ENCODE measurements at places on chromosomes 7 and 10.

DNA sequence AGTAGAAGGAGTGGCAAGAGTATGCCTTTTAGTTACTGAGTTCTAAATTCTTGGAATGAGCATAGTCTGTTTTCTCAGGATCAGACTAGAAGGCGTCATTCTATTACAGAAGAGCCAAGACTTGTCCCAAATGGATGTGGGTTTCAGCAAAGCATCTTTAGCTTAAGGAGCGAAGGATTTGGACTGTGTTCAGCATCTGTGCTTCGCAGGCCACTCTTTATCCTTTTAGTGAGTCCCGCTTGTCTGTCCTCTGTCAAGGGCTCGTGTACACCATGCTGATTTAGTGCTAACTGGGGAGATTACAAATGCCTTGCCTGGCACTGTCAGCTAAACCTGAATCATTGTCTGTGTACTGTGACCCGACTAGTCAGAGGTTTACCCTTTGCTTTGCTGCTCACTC lies 465.7 kb downstream of the AUTS2 start:
- no peak for DNase-seq

DNA sequence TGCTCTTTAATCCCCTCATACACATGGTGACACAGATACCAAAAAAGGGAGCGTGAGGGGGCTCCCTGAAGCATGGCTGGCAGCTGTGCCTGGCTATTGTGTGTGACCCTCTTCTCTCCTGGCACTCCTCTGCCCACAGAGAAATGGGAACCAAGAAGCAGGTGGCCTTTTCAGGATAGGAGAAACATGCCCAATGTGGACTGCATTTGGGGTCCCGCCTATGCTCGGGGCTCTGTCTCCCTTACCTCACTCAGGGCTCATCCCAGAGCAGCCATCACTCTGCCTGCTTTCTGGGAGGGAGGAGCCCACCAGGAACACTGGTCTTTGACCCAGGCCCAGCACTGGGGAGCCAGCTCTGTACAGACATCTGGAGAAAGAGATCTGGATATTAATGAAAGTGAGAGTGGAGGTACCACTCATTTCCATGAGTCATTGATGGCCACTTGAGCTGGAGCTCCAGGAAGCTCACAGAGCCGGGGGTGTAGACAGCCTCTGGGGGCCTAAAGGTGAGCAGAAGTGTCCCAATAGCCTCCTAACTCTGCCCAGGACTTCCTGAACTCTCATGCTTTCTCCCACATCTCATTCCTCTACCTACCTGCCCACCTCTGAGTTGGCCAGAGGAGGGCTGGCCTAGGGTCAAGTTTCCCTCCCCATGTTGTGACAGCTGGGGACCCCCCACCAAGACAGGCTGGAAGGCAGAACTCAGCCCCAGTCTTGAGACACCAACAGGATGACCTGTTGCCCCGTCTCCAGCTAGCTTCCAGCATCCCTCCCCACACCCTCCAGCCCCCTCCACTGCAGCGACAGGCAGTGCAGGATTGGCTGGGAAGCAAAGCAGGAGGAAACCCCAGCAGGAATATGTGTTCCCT lies 42.6 kb downstream of the DRGX start:
- no peak for DNase-seq

- DNase-seq: no peak
Measured at GRCh38 chr7:8284606-8285005, 22.6 kb upstream of the ICA1 start.

GRCh38 chr7:151402029-151402835 lies 7.6 kb downstream of the WDR86 start:
- no peak for DNase-seq

DNA sequence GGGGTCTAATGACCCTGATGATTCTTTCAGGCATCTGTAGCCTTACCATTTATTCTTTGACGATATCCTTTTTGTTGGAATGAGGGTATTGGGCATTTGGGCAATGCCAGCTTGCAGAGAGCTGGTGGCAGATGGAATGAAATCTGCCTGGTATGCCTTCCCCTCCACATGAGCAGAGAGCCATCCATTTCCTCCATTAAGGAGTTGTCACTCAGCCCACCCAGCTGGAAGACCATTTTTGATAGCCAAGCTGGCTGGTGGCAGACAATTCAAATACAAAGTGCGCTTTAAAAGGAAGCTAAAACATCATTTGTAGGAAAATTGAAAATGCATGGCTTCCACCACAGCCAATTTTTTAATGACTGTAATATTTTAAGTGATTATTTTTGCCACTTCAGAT lies 240.1 kb upstream of the SLC26A5 start:
- DNase-seq: no peak

GRCh38 chr10:108445746-108446145 lies 1281.2 kb upstream of the SORCS1 start:
- DNase-seq: peak; percentile 79

GRCh38 chr7:41889040-41889439 lies 186.2 kb upstream of the INHBA start:
- no peak for DNase-seq

DNA sequence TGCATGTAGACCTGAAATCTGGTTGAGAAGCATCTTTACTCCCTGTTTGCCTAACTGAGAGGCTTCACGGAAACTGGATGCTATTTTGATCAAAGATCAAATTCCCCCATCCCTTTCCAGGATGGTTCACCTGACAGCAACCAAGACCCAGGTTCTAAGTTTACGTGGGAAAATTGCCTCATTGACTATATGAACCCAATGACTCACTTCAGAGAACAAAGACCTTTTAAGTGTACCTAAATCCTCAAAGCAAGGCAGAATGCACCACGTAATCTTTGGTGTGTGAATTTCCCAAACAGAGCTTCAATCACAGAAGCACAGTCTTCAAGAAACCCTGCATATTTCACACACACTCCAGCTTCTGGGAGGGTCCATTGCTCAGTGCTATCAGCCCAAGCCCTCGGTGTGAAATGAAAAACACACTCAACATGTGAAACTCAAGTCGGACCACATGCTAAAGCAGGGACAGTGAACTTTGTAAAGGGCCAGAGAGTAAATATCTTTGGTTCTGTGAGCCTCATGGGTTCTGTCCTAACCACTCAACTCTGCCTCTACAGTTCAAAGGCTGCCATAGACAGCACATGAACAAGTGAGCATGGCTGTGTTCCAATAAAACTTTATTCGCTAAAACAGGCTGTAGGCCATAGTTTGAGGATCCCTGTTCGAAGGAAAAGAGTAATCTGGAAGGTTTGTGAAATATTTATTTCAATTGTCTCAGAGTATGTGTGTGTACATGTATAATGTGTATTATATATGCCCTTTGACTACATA lies 275.6 kb upstream of the FOXK1 start:
- no peak for DNase-seq

DNA sequence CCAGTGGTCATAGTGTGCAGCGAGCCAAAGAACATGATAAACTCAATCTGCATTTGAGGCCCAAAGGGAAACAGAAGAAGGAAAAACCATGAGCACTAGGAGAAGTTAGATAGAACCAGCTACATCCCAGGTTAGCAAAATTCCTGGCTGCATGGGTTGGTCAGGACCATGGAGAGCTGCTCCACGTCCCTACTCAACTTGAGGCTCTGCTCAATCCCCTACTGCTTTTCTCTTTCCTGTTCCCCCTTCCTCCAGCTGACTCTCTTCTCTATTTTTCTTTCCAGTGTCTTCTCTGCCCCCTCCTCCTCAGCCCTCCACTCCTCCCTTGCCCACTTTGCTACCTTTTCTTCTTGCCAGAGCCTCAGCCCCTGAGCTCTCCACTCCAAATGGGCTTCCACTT lies 21.9 kb upstream of the VSIR start:
- DNase-seq: peak; percentile 49

DNA sequence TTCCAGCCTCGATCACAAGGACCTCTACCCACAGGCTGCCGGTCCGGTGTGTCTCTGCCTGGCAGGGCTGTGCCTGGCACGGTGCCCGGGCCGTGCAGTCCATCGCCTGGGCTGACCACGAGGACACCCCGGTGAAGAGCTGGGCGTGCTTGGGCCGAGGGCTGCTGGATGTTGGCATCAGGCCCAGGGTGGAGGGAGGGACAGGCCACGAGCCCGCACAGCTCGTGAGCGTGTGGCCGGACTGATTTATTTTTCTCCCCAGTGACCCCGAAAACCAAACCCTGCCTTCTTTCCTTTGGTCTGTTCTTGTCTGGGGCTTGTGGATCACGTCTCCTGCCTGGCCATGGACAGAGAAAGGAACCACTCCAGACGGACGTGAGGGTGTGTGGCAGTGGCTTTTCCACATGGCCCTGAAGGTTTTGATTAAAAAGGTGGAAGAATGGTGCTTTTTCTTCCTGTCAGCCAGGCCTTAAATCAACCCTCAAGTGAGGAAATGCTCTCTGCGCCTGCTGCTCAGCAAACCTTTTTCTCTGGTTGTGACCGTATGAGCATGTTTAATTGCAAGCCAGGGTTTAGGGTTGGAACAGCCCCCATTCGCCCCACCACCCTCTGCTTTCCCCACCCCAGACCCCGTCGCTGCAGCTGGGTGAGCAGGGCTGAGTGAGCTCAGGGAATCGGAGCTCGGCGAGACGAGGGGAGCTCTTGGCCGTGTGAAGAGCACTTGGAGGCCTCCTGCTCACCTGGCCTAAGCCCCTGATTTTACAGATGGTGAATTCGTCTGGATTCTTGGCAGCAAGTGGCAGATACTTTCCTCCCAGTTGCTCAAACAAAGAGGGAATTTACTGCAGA lies 130.1 kb downstream of the RGS10 start:
- peak; percentile 26 for DNase-seq

- DNase-seq: no peak
Measured at GRCh38 chr10:125562737-125563136, 120.2 kb downstream of the TEX36 start.

- DNase-seq: peak; percentile 93
Measured at GRCh38 chr7:134126966-134127848, at the start of gene LRGUK. Gene LRGUK, plus strand, starts transcription at chr7:134127340. Its CDS starts 28 bp downstream, at chr7:134127368.

GRCh38 chr10:69092959-69093850 lies 5.3 kb downstream of the SRGN start:
- DNase-seq: peak; percentile 84

GRCh38 chr10:6746782-6747181 lies 166.7 kb upstream of the PRKCQ start:
- peak; percentile 69 for DNase-seq

GRCh38 chr10:10110844-10111490 lies 906.7 kb upstream of the CELF2 start:
- DNase-seq: no peak

All from GM23248 (cell line).